ENCODE measurements at places on chromosomes 6 and 20.

- DNase-seq = no peak
These were observed 5.5 kb downstream of the ANKEF1 start for GRCh38 chr20:10040070-10040975.

- no peak for DNase-seq
These were observed 7.5 kb upstream of the NUP153 start for GRCh38 chr6:17714177-17714576.

GRCh38 chr20:7935027-7935551, 5.2 kb downstream of the HAO1 start:
- DNase-seq = no peak

DNA sequence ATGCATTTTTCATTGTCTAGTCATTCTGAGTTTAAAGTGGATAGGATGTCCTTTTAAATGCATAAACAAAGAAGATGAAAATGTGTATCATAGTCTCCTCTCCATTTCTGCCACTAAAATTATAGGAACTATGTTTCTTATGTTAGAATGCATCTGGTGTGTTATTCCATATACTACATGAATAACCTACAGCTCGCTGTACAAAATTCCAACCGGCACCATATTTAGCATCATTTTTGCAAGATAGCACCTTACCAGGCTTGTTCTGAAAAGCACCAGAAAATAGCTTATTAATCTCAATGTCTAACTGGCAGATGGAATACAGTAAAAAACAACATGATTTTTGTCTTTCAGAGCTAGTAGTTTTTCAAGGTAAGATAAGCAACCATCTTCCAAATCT, 241.5 kb downstream of the SLC35F1 start:
- DNase-seq = no peak

DNA sequence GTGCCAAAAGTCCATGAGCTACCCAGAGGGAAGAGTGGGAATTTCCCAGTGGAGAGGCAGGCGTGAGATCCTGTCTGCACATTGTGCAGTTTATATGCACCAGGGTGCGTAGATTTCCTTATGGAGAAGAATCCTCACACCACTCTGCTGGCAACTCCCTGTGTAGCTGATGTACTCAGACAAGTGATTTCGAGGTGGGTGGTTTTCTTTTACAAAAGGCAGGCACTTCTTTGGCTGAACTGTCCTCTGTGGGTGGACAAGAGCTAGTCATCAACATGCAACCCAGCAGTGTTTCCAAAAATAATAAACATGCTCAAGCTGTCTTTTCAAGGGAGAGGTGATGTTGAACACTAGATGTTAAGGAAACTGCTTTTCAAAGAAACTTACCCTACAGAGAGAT, 121.7 kb upstream of the NXT1 start:
- no peak for DNase-seq

DNA sequence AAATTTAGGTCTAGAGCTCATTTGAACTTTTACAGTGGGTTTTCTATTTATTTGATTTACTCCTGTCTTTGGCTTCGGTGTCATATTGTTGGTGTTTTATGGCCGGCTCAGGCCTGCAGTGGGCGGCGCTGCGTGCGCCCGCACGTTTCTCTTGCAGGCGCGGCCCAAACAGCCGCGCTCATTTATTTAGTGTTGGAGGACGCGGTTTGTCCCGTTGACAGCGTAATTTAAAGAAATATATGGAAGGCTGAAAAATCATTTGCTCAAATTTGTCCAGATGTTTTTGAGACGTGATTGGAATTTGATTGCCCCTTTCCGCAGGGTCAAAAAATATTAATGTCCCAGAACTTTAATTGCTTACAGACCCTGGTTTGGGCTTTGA, 22.1 kb downstream of the TFAP2B start:
- no peak for DNase-seq

GRCh38 chr20:50335105-50335504, 144.5 kb downstream of the CEBPB start:
- no peak for DNase-seq

GRCh38 chr6:109978174-109979032, at the start of gene GPR6:
GPR6 (plus strand) TSS chr6:109978311; CDS start chr6:109979113, 802 bp downstream.
- DNase-seq = no peak

DNA sequence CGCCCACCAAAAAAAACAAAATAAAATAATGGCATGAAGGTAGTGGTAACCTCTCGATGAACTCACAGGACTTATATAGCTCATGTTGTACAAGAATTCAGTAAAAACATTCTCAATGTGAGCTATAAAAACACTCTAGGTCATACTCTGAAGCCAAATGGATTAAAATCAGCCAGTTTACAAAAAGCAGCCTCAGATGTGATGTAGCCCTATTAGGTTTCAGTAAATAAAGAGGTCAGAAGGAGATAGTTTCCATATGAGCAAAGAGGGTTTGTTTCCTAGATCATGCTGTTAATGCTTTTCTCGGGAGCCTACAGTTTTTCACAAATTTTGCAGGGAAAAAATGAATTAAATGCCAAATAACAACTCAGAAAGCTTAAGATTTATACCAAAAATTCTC, 319.5 kb upstream of the HSF2 start:
- no peak for DNase-seq

DNA sequence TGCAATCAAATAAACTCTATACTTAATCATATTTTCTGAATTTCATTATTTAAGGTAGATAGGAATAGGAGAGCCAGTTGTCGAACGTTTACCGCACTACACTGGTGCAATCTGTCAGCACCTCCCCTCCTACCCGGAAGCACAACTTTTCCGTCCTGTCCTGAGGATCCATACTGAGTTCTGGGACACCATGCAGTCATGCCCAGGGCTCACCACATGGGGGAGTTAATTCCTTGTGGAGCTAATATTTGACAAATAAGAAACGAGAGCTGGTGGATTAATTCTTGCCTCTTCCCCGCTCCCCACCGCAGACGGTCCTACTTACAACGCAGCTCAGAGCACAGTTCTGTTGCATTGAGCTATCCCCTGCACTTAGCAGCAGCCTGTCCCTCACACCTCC, 107.7 kb upstream of the RALGAPA2 start:
- no peak for DNase-seq

GRCh38 chr20:59484228-59484627, 120.1 kb upstream of the PHACTR3 start:
- no peak for DNase-seq

GRCh38 chr20:9467995-9468394, 46.4 kb upstream of the LAMP5 start:
- DNase-seq = no peak

GRCh38 chr6:167581637-167582036, 245.1 kb upstream of the AFDN start:
- no peak for DNase-seq

DNA sequence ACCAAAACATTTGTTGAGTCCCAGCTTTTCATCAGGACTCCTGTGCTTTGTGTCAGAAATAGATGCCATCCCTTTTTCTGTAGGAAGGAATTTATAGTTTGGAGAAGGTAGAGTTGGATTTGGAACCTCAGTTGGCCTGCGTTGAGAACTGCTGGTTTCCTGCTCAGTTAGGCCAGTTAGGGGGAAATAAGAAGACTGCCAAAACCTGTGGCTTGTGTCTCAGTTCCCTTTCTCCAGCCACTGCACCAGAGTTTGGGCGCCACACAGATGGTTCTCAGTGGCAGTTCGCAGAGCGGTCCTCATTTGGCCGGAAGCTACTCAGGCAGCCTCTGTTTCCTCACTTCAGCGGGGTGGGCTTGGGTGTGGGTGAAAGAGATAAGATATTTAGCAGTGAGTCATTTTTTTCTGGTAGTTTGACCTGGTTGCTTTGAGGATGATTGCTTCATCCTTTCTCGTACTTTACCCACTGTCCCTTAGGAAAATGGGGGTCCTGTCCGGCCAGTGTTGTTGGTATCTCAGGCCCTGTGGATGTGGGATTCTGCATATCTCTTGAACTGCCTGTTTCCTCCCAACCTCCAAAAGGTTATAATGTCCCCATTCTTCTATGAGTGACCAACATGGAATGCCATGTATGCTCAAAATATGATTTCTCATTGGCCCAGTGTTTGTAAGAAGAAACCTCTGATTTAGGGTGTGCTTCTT, 53.7 kb downstream of the JARID2 start:
- peak; percentile 97 for DNase-seq

GRCh38 chr6:44598679-44599078, 211.2 kb downstream of the CDC5L start:
- no peak for DNase-seq

- peak; percentile 89 for DNase-seq
These were observed 15.0 kb downstream of the CALHM6 start for GRCh38 chr6:116476002-116476678.

DNA sequence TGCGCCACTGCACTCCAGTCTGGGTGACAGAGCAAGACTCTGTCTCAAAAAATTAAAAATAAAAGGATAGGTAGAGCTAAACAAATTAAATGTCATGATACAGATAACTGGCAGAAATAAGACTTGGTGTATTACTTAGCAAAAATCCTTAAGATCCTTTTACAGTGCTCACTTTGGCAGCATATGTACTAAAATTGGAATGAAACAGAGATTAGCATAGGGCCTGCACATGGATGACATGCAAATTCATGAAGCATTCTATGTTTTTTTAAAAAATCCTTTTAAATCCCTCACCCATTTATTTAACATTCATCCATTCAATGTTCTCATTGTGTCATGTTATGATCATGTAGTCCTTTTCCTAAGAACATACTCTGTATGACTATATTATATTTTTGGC, 528.8 kb downstream of the CD83 start:
- no peak for DNase-seq

- no peak for DNase-seq
These were observed 241.0 kb downstream of the SLC24A3 start for GRCh38 chr20:19453410-19453809.

GRCh38 chr6:166435574-166435973, 52.8 kb upstream of the MPC1 start:
- peak; percentile 63 for DNase-seq

- DNase-seq = no peak
These were observed 327.0 kb downstream of the NRN1 start for GRCh38 chr6:5679691-5680090.
